ENCODE measurements at places on chromosomes 5 and 9.

DNA sequence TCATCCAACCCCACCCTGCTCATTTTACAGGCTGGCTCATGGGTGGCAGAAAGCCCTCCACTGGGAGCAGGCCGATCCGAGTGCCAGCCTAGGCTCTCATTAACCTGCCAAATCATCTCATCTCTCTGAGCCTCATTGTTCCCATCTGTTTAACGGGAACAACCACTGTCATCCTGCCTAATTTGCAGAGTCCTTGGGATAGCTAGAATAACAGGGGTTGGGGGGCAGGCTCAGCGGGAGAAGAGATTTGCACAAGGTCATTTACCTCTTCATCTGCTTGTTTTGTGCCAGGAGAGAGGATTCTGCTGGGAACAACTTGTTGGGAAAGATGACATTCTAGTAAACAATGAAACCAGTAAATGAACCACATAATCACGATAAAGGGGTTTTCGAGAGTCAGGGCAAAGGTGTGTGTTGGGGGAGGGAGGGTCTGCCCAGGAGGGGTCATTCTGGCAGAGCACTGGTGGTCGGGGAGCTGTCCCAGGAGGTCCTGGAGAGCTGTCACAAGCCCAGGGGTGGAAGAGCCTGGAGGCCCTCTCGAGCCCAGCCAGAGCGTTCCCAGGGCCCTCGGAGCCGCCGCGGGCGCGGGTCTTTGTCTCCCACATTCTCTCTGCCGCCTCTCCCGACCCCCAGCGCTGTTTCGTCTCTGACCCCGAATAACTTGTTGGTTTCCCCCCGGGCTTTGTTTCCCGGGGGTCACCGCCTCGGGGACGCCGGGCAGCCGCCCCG, 22.8 kb upstream of the NDST1 start:
- DNase-seq = no peak

GRCh38 chr9:134738869-134739659, 97.5 kb downstream of the COL5A1 start:
- no peak for DNase-seq

DNA sequence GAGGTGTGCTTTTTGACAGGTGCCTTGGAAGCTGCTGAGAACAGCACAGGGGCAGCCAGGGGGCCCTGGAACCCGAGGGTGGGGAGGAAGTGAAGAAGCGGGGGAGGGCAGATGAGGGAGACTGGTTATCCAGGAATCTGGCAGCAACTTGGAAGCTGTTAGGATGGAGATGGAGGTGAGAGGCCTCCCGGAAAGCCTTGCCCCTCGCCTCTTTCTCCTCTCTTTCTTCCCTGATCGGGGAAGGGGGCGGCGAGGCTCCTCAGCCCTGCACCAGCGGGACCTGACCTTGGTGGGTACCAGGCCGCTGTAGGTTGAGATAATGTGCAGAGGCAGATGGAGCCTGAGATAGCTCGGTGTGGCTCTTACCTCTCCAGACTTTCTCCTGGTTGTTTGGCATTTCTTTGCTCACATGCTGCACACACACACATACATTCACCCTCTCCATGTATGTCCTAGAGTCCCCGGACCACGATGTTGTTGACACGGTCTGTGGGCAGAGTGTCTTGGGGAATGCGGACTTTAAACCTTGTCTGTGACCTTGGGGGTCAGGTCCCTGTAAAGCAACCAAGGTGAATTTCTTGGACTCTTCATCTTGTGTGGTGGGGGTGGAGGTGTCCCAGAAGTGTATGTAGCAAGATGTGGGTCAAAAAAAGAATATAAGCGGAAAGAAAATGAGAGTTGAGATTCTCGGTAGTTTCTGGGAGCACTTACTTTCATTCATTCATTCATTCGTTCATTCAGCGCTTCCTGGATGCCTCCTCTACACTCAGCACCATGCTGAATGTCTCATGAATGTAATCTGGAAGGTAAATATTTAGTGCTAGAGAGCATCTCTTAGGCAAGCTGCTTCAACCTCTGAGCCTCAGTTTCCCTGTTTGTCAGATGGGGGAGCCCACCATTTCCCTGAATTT, 1.6 kb downstream of the WWC1 start:
- no peak for DNase-seq

- DNase-seq = no peak
Observed at GRCh38 chr5:175282611-175283225, 161.3 kb downstream of the DRD1 start.

- no peak for DNase-seq
Observed at GRCh38 chr9:84502066-84502465, 161.5 kb upstream of the SLC28A3 start.

Measured in NCI-H510A (cell line).